NCI-H226 (cell line): ENCODE measurements at places on chromosomes 16 and 17.

DNA sequence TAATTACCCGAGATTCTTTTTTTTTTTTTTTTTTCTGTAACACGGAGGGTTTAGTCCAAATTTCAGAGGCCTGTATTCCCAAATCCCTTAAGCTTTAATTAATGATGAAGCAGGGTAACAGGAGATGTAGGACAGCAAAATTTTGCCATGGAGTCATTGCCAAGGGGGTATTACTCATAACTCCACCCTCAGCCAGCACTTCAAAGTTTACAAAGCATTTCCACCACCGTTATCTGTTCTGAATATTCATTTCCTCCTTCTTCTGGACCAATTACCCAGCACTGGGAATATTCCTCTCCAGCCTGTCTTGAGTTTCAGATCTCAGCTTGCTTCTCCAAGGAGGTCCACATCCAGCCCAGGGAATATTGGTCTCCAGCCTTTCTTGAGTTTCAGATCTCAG is 747.5 kb upstream of the EEF2KMT start:
- DNase-seq = peak; percentile 62

GRCh38 chr17:47986520-47986919 is 15.6 kb downstream of the CDK5RAP3 start:
- DNase-seq = no peak

GRCh38 chr16:2689968-2690801 is 7.9 kb downstream of the KCTD5 start:
- DNase-seq = no peak

GRCh38 chr16:17367923-17368322 is 102.8 kb downstream of the XYLT1 start:
- DNase-seq = no peak

GRCh38 chr16:24493821-24494220 is 45.5 kb upstream of the RBBP6 start:
- DNase-seq = no peak

- no peak for DNase-seq
These were observed 21.1 kb downstream of the KNOP1 start for GRCh38 chr16:19696961-19697360.

DNA sequence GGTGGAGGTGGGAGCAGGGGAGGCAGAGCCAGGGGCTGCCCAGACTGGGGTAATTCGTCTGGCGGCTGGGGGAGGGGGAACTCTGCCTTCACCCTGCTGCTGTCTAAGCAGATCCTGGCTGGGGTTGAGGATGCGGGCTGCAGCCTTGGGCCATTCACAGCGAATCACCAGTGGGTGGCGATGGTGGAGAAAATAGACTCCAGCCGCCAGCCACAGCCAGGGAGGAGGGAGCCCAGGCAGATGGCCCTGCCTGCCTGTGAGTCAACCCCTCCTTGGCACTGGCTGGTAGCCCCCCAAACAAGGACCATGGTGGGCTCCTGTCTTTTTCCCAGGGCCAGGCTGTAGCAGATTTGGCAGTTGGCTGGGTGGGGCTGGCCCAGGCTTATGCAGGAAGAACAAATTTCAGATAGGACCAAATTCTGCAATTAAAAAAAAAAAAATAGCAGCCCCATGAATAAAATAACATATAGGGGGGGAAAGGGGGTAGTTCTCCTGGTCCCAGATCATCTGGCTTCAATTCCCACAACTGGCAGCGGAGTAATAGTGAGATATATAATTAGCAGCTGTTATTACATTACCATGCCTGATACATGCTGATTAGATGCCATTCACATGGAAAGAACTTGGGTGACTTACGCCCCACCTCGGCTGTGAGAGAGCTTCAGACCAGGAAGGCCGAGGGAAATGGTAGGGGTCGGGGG is 41.5 kb upstream of the CDH5 start:
- peak; percentile 33 for DNase-seq

DNA sequence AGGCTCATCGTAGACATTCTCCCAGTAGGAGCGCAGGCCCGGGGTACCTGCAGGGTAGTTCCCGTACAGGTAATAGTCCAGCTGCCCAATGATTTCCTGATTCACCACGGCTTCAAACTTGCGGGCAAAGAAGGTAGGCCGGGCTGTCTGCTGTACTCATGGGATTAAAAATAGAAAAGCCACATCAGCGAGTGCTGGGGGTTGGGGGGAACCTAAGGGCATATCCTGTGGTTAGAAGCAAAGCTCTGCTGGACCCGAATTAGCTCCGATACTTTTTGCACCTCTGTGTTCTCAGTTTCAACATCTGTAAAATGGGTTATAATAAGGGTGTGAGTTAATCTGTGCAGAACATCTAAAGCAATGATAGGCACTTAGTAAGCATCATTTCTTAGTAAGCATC is 336.2 kb downstream of the XYLT1 start:
- DNase-seq = no peak

DNA sequence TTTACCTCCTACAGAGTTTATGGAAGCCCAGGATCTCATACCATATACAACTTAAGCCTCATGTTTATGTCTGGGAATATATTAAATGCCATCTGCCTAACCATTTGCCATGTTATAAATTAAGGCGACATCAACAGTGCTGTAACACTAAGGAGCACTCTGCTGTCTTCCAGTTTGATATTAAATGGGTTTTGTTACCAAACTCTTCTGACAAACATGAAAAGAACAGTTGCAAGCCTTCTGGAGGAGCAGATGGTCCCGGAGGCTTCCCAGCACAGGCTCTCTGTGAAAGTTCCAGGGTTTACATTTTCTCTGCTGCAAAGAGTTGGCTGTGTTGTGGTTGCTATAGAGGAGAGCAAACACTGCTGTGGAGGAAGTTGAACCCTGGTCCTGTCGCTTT is 545.3 kb upstream of the SALL1 start:
- no peak for DNase-seq

DNA sequence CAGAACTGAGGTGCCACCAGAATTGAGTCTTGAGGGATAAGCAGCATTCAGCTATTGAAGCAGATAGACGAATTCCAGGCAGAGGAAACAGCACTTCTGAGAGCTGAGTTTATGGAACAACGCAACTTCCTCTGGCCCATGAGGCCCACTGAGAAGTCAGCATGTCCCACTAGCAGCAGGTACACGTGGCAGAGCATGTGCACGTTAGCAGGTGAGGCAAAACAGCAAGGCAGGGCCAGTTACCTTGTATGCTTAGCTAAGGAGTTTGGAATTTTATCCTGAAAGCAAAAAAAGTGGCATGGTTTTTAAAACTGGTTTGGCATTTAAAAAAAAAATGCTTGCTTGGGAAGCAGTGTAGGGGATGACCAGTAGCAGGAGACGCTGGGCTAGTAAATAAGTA is 305.6 kb downstream of the CPPED1 start:
- no peak for DNase-seq

DNA sequence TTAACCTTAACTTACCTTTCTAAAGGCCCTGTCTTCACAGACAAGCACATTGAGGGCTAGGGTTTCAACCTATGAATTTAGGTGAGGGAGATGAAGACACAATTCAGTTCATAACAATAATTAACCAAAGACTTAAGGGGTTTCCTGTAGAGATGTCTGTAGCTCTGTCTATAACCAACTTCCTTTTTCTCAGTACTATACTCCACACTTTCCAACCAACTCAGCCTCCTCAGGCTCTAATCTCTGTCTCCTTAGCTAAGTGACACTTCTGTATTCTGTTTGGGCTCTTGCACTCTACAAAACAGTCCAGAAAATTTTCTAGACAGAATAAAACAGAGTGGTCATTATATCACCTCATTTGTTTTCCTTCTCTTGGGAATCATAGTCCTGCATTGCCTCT is 25.8 kb downstream of the CAPNS2 start:
- no peak for DNase-seq

DNA sequence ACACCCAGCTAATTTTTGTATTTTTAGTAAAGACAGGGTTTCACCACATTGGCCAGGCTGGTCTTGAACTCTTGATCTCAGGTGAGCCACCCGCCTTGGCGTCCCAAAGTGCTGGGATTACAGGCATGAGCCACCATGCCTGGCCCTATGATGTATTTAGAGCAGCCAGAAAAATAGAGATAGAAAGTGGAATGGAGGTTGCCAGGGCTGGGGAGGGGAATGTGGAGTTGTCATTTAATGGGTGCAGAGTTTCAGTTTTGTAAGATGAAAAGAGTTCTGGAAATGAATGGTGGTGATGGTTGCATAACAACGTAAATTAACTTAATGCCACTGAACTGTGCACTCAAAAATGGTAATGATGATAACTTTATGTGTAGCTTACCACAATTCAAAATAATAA is 31.6 kb upstream of the NPTX1 start:
- no peak for DNase-seq

DNA sequence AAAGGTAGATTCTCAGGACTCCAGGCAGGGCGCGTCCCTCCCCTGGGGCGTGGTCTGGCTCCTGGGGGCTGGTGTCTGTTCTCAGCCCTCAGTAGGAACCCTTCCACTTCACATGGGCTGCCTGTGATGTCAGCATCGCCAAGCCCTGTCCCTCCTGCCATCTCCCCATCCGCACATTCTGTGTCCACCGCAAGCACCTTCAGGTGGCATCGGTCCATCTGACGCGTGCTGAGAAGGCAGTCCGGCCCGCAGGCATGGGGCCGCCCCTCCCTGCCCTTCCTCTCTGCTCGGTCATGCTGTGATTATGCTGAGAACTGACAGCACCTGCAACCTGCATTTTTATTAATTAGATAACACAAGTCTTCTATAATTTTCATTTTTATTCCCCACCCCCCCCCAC is 12.7 kb upstream of the DNAH17 start:
- no peak for DNase-seq

DNA sequence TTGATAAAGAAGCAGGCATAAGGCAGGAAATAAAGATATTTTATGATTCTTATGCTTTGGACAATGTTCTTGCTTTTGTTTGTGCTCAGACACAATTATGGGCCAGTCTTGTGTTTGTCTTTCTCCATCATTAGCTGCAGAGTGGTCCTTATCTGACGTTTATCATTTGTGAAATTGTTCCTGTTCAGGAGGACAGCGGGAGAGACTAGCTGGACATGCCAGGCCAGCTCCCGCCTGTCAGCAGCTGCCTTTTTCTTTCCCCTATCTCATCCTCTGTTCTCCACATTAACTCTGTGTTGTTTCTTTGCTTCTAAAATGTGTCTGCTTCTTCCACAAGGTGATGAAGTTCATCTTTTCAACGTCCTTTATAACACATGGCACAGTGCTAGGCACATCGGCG is 333.5 kb downstream of the NPIPA8 start:
- no peak for DNase-seq
